Breast epithelium (tissue), 4 donors: ENCODE measurements at places on chromosomes 1 and 21. TPM values are rescaled to one million over a fixed set of nuclear protein-coding genes. Genes with fewer than 3 reads are reported as not detected.
A peak's percentile ranks its signal among the peaks of the same experiment; 100 is the strongest.

The SAMD11 gene
- total RNA-seq: 0.16 TPM

DNA sequence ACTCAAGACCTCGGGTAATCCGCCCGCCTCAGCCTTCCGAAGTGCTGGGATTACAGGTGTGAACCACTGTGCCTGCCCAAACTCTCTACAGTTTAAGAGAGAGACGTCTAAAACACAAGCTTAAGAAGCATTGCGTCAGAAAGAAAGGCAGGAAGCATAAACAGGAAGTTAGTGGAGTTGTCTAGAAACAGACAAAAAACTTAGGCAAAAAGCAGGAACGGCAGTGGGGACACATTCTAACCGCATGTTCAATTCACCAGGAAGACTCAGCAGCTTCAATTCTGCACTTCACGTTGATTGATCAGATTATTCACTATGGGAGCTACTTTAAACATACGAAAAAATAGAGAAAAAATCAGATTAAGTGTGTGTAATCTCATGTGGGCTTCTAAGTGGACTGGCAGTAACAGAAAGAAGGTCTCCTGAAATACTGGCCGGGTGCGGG is 7.4 kb downstream of the CFAP74 start:
- DNase-seq: no peak

DNA sequence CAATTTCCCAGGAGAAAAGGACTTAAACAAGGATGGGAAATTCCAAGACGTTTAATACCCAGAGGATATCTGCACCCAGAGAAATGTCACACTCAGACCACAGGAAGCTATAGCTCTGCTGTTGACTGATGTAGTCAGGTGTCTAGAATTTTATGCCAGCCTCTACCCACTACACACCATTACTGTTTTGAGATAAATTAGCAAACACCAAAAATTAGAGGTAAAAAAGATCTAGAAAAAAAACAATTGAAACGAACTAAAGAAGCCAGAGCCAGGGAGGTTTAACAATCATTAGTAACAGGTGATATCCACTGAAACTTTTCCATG is 519.9 kb downstream of the SMYD3 start:
- no peak for DNase-seq

GRCh38 chr1:31617916-31618746 is 642 bp downstream of the HCRTR1 start:
- peak; percentile 32 for DNase-seq

DNA sequence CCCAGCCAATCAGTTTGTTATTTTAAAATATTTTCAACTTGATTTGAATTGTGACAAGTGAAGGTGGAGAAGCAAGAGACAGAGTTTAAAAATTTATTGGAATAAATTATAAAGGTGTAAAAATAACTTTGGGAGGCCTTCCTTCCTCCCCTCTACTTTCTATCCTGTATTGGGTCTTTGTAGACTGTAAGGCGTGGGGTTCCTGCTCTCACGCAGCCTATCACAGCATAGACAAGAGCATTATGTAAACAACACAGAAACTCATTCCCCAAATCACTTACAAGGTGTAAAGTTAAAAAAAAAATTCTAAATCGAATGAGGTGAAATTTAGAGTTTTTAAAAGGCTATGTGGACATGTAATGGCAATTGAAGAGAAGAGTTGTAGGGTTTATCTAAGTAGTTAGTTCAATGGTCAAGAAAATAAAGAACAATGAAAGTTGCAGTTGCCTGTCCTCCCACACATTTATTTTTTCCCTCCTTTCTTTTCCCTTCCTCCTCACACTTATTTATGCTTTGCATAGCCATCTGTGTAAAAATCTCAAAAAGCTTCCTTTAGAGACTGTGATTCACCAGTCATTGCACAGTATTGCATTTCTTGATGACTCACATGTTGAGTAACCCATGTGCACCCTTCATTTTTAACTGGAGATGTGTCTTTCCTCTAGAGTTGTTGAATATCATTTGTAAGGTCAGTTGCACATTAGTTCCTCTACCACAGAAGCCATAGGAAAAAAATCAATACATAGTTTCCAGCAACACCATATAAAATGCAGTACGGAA is 242.2 kb downstream of the PTPRC start:
- DNase-seq: no peak
